NCI-H187 (cell line): ENCODE measurements at places on chromosomes 4 and X.

GRCh38 chr4:188941524-188942119 lies 802.4 kb downstream of the TRIML1 start:
- no peak for DNase-seq

DNA sequence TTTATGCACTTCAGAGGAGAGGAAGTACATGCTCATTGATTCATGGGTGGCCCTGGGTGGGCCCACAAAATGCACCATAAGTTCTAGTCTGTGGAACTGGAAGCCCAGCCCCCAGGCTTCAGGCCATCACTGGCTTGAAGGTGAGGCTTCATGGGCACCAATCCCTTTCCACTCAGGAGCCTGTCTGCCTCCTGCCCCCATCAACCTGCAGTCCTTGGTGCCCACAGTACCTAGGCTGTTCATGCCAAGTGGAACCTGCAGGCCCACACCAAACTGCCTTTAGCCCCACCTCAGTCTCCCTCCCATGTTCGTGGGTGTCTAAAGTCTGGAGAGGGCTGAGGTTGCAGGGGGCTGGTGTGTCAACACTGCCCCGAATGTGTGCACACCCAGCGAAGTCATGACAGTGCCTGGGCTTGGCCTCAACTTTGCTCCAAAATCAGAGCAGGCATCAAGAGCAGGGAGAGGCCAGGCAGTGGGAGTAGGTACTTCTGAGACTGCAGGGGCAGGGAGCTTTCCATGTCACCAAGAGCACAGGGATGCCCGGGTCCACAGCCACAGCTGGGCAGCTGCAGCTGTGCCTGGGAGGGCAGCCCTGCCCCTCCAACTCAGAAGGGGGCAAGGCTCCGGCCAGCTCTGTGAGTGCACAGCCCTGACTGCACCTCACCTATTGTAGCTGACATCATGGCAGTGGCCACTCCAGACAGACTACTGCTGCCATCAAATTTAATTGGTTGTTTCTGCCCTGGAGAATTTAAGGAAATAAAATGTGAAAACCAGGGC lies 1250.4 kb upstream of the IGFBP7 start:
- no peak for DNase-seq

DNA sequence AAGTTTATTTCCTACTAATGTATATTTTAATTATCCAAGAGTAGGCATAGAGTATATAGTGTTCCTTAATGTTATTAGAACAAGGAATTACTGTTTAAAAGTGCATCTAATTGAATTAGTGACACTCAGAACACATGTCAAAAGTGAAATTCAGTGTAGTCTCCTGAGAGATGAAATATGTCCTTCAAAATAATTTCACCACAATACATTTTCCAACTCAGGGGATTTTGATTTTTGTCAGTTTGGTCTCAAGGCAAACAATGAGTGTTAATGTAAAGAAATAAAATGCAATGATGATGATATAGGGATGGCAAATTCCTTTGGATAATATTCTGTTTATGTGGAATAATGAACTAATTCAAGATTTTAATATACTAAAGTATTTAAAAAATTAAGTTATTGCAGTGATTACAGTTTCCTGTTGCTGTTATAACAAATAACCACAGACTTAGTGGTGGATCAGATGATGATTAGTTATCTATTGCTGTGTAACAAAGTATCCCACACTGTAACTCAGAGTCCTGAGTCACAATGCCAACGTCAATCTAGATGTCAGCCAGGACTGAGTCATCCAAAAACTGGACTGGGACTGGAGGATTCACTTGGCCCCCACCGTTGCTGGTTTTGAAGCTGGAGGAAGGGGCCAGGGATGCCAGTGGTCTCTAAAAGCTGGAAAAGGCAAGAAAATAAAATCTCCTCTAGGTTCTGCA lies 148.0 kb upstream of the SLC7A11 start:
- no peak for DNase-seq

GRCh38 chr4:140070973-140071372 lies 83.0 kb downstream of the MAML3 start:
- DNase-seq: no peak

DNA sequence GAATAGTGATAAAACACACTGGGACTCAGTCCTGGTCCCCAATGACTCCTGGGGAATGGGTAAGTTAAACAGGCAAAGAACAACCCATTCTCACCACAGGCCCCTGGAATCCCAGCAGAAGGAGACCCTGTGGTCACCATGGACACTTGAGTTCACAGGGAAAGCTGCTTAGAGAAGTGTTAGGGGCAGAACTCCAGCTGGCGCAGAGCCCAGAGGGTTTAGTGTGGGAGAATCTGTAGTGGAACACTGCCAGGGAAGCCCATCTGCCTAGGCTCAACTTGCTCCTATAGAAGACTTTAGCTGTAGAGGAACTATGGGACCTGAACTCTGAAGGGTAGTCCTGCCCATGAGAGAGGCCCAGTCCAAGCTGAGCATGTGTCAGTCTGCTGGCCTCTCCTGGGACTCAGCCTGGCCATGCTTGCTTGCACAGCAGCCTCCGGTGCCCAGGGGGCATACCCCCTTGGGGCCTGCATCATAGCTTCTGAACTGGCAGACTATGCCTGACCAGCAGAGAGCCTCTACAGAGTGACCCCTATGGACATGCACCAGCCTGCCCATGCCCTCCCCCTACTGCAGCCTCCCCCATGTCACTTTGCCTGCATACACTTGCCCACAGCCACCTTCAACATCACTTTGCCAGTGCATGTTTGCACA lies 343.5 kb downstream of the IDS start:
- DNase-seq: no peak

DNA sequence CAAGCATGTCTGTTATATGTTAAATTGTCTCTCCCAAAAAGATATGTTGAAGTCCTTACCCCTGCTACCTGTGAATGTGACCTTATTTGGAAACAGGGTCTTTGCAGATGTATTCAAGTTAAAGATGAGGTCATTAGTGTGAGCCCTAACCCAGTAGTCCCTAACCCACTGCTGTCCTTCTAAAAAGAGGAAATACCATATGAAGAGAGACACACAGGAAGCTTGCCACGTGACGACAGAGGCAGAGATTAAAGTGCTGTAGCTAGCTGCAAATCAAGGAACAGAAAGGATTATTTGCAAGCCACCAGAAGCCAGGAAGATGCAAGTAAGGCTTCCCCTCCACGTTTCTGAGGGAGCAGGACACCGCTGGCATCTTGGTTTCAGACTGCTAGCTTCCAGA lies 150.1 kb downstream of the HNRNPD start:
- DNase-seq: no peak

DNA sequence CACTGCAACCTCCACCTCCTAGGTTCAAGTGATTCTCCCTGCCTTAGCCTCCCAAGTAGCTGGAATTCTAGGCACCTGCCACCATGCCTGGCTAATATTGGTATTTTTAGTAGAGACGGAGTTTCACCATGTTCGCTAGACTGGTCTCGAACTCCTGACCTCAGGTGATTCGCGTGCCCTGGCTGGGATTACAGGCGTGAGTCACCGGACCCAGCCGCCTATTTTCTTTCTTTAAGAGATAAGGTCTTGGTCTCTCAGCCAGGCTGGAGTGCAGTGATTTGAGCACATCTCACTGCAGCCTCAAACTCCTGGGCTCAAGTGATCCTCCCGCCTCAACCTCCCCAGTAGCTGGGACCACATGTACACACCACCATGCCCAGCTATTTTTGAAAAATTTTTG lies 166.5 kb downstream of the DHRSX start:
- no peak for DNase-seq

DNA sequence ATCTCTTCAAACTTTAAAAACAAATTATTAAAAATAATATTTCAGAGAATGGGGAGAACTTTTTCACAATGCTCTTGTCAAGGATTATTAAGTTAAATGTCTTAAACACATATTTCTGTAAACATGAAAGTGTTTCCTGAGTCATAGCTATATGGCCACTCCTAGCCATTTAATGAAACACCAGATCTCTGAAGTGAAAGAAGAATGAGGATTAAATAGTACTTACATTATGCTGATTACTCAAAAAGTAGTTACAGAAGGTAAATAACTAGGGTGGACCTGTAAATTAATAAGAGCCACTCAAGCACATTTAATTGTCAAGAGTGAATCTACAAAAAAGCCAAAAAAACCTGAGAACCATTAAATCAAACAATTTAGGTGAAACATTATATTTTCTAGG lies 57.6 kb upstream of the GALNT7 start:
- DNase-seq: no peak

GRCh38 chr4:177444911-177445736 lies 2.9 kb upstream of the AGA start:
- no peak for DNase-seq

DNA sequence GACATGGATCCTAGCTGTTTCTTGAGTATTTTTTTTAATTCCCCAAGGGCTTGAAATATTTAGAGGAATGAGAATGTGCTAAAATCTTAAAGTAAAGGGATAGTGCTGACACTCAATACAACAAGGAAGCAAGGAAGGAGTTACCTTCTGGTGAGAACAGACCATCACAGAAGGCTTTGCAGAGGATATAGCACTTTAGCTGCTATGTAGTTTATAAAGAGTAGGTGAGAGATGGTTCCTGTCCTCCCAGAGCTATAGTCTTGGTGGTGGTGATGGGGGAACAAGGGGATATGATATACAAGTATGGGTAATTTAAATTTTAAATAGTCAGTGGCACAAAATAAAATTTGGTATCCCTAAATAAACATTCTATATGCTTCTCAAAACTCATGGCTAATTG lies 47.6 kb downstream of the MTHFD2L start:
- DNase-seq: no peak

DNA sequence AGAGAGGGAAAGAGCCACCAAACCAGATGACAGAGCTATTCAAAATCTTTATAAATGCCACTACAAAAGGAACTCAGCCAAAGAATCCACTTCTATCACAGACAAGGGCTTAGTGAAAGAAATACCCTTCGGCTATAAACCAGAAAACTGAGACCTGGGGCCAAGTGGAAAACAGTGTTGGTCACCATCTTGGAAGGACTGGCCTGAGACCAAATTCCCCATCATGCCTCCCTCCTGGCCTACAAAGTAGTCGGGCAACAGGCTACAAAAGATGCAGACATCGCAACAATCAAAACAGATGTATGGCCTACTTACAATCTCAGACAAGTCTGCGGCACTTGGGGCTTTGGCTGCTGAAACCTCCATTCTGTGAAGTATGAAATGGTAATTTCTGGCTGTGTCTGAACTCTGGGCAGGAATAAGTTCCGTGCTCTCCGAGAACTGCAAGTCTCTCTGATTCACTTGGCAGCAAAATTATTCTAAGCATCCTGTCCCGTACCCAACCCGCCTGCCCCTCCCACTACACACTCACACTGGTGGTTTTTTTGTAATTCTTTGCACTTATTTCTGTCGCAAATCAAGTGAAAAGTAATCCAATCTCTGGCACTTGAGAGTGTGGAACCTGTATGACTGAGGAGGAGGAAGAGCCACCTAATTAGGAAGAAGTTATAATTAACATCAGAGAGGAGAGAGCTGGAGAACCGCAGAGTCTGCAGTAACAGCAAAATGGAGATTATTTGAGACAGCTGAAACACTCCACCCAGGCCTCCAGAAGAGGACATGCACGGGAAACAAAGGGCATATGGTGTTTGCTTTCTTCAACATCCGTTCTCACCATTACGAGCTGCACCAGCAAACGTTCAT lies 87.8 kb downstream of the SH3KBP1 start:
- DNase-seq: no peak

DNA sequence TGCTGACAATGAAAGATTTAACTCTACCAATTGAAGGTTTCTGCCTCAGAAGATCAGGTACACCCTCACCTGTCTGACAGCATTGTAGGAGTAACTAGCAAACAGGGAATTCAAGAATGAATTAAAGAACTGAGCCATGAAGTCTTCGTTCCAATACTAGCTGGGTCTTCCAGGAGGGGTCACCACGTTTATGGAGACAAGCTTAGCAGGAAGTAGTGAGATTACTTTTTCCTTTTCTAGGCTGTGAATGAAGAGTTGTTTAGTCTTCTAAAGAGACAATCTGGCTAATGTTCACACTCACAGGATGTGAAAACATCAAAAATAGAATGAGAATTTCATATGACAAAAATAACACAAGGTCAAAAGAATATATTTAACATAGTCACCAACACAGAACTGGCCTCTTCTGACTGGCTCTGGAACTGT lies 54.9 kb downstream of the REELD1 start:
- DNase-seq: no peak

GRCh38 chrX:107654872-107655761 lies 26.8 kb downstream of the PRPS1 start:
- DNase-seq: peak; percentile 3

DNA sequence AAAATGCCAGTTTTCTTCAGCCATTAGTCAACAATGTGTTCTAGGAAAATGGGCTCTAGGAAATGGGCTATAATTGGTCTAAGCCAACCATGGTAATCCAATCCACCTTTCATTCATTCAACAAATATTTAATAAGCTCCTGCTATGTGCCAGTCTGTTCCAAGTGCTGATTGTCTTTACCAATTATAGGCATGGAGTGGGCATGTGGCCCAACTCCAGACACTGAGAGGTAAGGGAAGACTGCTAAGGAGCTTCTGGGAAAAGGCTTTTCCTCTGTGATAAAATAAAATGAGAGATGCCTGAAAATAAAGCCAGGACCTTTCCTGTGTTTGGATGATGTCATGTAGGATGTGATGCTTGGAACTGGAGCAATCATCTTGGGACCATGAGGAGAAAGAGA lies 43.3 kb downstream of the HOPX start:
- DNase-seq: no peak

DNA sequence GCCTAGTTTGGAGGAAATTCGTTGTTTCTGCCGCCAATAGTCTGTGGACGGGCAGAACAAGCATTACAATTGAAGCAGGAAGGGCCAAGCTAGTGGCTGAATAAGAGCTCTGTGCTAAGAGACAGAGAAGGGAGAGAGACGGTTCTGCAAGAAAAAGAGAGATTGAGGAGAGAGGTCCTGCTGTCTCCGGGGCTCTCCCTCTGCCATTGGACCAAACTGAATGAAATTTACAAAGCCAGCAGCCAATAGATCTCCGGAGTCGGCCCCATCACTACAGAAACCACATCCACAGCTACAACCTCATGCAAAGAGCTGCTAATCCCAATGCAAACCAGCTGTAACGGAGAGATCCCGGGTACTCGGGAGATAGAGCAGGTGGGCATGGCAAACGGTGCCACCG lies at the start of gene NLGN4X:
TSS of gene NLGN4X (minus strand) at position 148 of the 400 bp plus-strand sequence. CDS start 77,401 bp downstream, outside the sequence.
- DNase-seq: no peak

- DNase-seq: no peak
Observed at GRCh38 chr4:131430302-131430701, 1718.8 kb upstream of the PCDH10 start.

GRCh38 chr4:189385098-189385497 lies 555.6 kb upstream of the FRG1 start:
- DNase-seq: no peak

GRCh38 chrX:26788402-26788998 lies 572.5 kb downstream of the MAGEB5 start:
- no peak for DNase-seq

DNA sequence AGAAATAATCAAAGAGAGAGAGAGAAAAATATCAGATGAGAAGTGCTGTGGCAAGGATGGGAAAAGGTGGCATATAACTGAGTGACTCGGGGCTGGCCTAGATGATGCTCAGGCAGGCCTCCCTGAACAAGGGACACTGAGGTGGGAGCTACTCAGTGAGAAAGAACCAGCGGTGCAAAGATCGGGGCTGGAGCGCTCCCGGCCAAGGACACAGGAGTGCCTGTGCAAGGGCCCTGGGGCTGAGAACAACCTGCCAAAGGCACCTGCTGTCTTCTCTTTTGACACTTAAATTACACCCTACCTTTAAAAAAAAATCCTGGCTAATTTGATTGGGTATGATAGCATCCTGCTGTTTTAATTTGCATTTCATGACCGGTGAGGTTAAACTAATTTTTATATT lies 77.7 kb upstream of the C4orf50 start:
- DNase-seq: no peak
